HuH-7 (cell line): ENCODE measurements at places on chromosomes 12 and 14.
A peak's percentile ranks its signal among the peaks of the same experiment; 100 is the strongest.

- no peak for DNase-seq
Measured at GRCh38 chr14:22998329-22999012, 11.5 kb downstream of the C14orf93 start.

- no peak for DNase-seq
Measured at GRCh38 chr14:101185073-101185835, 281.7 kb upstream of the RTL1 start.

- peak; percentile 57 for DNase-seq
Measured at GRCh38 chr12:6193853-6194815, 6.1 kb upstream of the CD9 start.

DNA sequence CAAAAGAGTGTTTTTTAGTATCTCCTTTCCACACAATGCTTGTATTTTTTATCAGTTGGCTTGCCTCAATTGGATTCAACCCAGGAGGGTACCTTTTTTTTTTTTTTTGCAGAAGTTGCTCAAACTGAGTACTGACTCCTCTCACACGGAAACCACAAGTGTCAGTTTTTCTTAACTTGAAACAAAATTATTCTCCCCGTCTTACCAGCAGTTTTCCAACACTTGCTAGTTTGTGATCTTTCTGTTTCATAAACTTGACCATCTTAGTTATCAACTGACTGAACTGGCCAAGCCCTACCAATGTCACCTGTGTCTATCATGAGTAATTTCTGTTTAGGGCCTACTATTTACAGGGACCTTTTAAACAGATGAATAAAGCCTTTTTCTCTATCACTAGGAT, 34.1 kb upstream of the ITPR2 start:
- no peak for DNase-seq

DNA sequence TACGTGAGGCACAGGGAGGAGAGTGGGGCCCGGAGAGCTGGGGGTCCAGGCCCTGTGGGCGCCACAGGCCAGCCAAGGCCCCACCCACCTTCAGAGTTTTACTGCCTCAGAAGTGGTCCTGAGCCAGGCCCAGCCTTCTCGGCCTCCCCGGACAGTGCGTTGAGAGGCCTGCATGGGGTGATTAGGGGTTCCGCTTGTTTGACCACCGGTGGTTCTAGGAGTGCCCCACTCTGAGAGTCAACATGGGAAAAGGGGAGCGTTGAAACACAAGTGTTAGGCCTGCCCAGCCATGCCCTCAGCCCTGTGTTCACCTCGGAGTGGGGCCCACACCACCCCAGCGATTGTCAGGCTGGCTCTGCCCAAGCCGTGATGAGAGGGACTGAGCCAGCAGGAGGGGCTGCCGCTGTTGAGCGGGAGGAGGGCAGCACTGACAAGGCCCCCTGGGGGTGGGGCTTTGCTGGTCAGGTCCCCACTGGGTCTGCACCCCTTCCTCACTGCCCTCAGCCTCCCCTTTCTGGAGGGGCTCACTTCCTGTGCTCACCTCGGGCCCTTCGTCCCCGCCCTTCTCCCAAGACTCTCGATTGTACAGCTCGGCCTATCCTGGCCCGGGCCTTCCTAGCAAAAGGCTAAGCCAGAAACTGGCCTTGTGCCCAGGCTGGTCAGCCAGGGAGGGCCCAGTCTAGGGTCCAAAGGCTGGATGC, 4.8 kb downstream of the CKB start:
- DNase-seq = no peak

DNA sequence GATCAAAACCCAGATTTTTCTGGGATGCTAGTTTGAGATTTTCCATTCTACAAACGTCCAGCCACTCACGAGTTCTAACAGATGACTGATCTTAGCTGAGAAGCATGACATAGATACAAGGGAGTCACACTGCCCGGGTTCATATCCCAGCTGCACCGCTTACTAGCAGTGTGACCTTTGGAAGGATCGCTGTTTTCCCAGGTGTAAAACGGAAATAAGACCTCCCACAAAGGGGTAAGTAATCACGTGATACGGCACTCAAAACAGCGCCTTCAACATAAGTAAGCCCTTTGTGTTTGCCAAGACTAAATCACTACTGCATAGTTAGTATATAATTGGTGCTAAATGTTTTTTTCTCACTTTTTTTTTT, 624 bp upstream of the PWP1 start:
- DNase-seq = peak; percentile 84

GRCh38 chr12:99261256-99261655, 386.3 kb upstream of the GARIN6 start:
- no peak for DNase-seq

DNA sequence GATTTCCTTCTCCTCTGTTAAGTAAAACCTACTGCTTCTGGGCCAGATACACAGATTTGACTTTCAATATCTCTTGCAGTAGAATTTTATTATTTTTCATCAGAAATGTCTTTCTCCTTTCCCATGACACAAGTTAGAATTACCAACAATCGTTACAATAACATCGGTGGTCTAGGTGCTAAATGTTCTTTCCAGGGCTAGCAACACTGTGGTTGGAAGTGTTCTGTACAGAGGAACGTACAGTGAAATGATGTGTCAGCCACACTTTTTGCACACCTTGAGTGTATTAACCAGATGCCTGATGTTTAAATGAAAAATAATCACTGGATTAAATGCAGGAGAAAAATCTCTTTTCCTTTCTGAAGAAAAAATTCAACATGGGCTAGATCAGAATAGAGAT, 27.7 kb upstream of the KLRD1 start:
- DNase-seq = no peak

- no peak for DNase-seq
Measured at GRCh38 chr12:70721656-70722357, 84.6 kb upstream of the PTPRB start.

DNA sequence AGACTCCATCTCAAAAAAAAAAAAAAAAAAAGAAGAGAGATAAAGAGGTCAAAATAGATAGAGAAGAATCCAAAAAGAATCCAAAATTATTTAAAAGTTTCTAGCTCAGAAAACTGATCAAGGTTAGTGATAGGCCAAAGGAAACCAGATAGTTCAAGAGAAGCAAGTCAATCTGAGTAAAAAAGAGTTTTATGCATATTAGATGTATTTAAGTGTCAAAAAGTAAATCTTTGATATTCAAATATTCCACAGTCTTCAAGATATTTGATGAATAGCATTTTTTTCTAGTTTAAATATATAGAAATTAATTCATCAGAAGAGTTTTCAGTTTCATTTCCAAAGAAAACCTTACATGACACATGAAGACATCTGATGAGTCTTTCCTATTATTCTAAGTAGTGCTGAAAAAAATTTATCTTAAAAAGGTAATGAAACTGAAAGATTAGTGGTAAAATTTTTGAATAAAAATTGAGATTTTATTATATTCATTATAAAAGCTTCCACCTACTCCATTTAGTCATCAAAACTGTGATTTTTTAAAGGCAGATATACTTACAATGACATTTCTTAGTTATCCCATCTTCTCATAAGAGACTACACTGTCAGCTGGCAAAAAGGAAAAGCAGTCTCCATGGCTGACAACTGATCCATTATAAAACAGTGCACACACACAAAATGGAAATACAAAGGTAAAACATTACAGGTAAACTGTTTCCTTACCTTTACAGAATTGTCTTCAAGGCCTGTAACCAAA, 68.6 kb downstream of the RPS6KA5 start:
- no peak for DNase-seq

- DNase-seq = no peak
Measured at GRCh38 chr12:117527479-117527855, 166.0 kb upstream of the NOS1 start.

DNA sequence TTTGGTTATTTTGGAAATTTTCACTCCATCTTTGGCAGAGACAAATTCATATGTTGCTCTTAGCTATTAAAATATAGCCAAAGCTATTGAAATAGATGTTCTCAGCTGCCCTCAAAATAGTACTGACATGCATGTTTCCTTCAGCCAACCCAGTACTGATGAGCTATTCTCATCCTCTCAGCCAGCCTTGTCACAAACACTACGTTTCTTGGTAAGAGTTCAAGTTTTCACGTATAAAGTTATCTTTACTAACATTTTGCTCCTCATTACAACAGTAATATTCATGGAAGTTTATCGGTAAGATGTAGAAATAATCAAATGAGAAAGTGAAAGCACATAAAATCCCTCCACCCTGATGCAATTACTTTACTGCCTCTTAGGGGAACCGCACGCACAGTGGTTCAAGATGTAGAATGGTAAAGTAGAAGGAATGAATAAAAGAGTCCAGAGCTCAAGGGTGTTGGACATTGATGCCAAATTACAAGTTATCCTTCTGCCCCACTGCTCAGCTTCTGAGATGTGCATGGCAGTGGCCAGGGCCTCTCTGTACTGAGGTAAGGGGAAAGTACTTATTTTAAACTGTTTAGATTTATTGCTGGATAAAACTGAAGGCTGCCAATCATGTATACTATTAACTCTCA, 20.7 kb downstream of the GCH1 start:
- no peak for DNase-seq

- DNase-seq = no peak
Measured at GRCh38 chr12:62848418-62848817, 86.5 kb downstream of the PPM1H start.

GRCh38 chr14:20757965-20758364, 10.2 kb upstream of the EDDM3B start:
- DNase-seq = peak; percentile 9

GRCh38 chr12:12891080-12891880, at the start of gene GPRC5A:
Gene GPRC5A, plus strand, starts transcription at chr12:12891562. Its CDS starts 16,688 bp downstream, at chr12:12908250.
- DNase-seq = peak; percentile 54

DNA sequence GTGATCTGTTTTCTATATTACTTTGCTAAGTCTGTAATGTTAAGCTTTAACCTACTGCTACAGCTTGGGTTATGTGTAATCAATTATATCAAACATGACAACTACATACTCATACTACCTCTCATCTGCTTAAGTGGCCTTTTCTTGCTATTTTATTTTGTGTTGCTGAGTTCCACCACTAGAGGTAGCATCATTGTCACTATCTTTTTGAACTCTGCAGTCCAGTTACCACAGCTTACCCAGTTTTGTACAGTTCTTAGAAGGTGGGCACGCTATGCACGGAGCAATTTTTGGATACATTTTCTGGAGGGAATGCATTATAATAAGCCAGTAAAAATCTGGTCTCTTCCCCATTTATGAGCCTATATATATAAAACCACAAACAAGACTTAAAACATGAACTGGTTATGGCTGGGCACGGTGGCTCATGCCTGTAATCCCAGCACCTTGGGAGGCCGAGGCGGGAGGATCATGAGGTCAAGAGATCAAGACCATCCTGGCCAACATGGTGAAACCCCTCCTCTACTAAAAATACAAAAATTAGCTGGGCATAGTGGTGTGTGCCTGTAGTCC, 48.5 kb downstream of the SAV1 start:
- DNase-seq = peak; percentile 8

DNA sequence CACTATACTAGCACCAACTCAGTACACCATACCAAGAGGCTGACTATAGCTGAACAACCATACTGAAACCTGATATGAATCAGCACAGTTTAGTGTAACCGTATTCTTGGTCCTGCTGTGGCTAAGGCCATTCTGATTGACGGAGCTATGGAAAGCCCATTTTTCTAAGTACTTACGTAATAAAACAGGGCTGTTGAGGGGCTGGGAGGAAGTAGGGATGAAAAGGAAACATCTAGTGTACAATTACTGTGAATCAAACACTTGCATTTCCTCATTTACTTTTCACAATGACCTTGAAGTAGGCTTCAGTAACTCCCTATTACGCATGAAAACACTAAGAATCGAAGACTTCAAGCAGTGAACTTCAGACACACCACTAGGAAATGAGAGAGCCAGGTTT, 198.2 kb downstream of the BTG1 start:
- DNase-seq = no peak

- DNase-seq = no peak
Measured at GRCh38 chr12:69396041-69396440, 36.5 kb downstream of the YEATS4 start.

DNA sequence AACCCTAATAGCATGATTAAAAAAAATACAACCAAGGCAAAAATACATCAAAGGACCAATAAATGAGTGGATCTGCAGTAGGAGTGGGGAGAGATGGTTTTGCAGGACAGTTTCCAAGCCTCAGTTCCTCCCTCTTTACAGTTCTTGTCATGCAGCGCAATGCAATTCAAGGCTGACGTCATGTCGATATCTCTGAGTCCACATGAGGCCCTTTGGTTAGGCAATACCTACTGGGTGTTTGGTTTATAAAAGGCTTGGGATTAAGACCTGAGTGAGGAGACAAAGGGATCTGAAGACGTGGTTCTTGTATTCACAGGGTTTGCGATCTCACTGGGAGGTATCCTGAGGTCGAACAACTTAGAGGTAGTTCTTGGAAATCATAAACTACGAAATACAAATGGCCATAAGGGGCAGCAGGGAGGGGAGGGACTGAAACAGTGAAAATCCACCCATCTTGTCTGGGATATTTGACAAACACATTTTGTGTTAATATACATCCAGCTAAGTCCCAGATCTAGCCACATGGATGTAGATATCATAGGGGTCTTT, 441.0 kb downstream of the FUT8 start:
- no peak for DNase-seq

- no peak for DNase-seq
Measured at GRCh38 chr14:30748343-30748742, 126.0 kb upstream of the COCH start.

GRCh38 chr14:98501335-98501734, 770.7 kb downstream of the BCL11B start:
- no peak for DNase-seq

GRCh38 chr14:92924247-92924646, 1.3 kb downstream of the CHGA start:
- no peak for DNase-seq
